ENCODE measurements at places on chromosomes 1 and 21.
A peak's percentile ranks its signal among the peaks of the same experiment; 100 is the strongest.

DNA sequence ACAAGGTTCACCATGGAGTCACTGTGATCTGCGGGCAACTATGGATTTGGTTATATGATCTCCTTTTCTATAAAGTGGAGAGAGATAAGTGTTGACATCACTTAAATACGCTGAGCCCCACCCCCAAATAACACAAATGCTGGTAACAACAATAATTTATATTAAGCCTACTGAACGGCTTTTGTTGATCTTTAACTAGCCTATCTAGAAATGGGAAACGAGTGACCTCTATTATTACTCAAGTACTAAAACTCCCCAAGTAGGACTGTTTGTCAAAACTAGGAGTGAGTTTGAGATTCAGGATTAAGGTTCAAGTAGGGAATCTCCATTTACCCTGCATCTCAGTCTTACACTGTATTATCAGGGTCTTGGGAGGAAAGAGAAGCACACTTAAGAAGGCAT is 52.2 kb downstream of the MAP3K7CL start:
- no peak for DNase-seq

DNA sequence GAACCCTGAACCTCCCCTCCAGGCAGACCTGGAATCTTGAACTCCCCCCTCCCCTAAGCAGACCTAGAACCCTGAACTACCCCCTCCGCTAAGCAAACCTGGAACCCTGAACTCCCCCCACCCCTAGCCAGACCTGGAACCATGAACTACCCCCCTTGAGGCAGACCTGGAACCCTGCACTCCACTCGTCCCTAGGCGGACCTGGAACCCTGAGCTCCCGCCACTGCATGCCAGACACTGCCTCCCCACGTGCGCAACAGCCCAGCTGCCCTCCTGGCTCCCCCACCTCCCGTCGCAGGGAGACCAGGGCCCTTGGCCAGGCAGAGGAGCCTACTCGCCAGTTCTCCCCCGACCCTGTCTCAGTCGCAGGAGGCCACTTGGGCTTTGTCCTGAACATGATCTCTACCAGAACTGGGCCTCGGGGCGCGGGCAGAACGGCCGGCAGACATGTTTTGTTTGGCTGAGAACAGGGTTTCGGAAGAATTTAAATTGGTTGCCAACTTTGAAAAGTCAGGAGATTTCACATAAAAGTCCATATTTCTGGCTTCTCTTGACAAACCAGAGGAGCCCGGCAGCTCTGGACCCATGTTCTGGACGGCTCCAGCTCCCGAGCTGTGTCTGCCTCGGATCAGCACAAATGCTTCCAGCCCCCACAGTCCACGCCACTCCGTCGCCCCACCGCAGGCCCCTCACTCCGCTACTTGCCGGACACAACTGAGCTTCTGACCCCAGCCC is 9.2 kb upstream of the PLEKHG5 start:
- DNase-seq: no peak

- DNase-seq: no peak
Measured at GRCh38 chr1:173355281-173356031, 121.7 kb upstream of the PRDX6 start.

GRCh38 chr1:91752324-91752723 is 133.6 kb downstream of the TGFBR3 start:
- DNase-seq: no peak

GRCh38 chr1:115458426-115459114 is 120.5 kb upstream of the NGF start:
- no peak for DNase-seq

GRCh38 chr1:224733027-224733911 is 117.2 kb downstream of the CNIH3 start:
- DNase-seq: no peak

GRCh38 chr1:61084491-61085031 is 2.2 kb downstream of the NFIA start:
- DNase-seq: no peak

- no peak for DNase-seq
Measured at GRCh38 chr1:109827466-109827865, 63.7 kb upstream of the EPS8L3 start.

- DNase-seq: peak; percentile 15
Measured at GRCh38 chr1:195851804-195852203, 756.4 kb downstream of the KCNT2 start.

DNA sequence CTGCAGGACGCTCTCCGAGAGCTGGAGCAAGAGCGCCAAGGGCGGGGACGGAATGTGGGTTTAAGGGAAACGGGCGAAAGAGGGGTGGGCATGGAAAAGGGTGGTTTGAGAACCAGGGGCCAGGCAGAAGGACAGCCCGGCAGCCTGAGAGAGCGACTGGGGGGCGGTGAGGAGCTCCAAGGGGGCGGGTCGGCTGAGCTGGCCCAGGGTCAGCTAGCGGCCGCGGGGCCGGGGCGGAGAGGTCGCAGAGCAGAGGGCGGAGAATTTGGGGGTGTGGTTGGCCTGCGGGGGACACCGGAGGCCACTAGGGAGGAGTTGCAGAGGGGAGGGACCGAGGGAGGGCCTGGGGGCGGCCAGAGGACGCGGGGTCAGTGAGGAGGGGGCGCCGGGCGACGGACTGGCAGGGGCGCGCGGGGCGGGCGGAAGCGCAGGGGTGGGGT is 54.7 kb downstream of the NDUFS5 start:
- DNase-seq: no peak

DNA sequence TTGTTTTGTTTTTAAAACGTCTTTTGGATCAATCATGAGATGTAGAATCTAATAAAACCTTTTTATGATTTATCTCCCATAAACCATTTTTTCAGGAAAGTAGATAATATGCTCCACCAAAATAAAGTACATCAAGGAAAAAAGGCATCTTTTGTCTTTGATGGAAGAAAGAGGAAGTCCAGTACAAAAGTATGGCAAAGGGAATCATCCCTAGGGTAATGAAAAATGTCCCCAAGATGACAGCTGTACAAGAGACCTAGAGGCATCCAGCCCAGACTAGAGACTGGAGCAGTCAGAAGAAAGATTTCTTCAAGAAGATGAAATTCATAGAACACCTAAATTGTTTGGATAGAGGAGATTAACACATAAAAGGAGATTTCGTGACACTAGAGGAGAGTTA is 32.3 kb upstream of the GFI1 start:
- no peak for DNase-seq

DNA sequence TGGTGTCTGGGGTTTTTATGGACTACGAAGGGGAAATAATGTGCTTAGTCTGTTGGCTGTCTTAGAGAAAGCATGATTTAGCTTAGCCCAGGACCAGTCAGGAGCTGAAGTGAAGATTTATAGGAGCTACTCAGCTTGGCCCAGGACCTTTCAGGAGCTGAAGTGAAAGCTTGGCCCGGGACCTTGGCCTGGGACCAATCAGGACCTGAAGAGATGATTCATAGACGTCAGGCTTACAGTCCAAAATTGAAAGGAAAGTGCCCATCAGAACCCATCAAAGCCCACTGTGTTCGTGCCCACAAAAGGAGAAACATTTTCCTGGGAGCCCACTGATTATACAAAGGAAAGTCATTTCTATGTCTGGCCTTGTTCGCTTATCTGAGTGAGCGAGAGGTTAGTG is 35.6 kb downstream of the MSTO1 start:
- no peak for DNase-seq

GRCh38 chr1:161342821-161343220 is 24.9 kb downstream of the CFAP126 start:
- no peak for DNase-seq

DNA sequence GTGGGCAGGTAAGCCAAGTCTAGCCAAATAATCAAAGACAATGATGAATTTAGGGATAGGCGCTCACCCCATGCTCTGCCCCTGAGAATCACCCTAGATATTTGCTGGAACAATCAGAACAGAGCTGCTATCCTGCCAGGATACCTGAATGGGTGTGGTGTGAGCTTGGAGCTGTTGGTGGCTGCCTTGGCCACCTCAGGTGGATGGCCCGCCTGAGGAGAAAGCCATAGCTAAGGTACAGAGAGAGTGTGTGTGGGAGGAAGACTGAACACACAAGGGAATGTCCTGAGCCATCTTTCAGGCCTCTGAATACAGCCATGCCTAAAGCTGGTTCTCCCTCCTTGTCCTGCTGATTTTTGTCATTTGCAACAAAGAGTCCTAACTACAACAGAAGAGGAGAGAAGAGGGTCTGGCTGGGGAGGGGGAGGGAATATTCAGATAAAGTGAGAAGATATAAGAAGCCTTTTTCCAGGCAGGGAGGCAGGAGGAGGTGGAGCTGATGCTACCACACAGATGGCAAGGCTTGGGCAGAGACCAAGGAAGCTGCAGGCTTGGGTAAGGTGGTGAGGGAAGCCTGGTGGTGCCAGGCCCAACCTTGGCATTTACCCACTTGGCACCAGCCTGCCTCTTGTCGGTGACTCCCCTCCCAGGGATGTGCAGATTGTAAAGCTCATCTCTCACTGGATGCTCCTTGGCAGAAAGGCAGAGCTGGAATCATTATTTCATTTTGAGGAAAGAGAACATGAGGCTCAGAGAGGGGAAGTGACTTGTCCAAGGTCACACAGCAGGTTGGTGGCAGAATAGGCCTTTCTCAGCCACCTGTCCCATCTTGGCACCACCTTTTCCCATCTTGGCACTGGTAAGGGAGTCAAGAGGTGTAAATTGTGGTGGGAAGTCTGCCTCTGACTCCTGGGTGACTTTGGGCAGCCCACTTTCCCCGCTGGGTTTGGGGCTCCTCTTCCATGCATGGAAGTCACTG is 49.7 kb downstream of the NKAIN1 start:
- DNase-seq: no peak

DNA sequence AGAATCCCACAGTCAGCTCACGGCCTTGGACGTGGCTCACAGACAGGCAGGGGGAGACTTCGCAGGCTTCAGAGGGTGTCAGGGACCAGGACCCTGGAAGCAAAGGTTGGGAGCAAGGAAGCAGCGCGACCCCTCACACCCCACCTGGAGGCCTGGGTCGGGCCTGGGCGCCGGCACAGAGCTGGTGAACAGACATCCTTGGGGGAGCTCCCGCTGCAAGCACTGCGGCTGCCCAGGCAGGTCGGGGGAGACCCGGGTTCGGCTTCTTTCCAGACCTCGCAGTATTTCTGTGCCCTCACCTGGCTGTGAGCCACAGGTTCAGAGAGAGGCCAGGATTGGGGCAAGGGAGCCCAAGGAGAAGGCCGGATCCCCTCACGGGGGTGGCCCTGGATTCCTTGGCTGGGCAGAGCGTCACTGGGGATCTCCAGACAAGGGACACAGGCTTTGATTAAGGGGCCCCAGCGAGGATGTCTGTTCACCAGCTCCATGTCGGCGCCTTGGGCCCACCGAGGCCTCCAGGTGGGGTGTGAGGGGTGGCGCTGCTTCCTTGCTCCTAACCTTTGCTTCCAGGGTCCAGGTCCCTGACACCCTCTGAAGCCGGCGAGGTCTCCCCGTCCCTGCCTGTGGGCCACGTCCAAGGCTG is 37.9 kb upstream of the TSPEAR start:
- DNase-seq: no peak

DNA sequence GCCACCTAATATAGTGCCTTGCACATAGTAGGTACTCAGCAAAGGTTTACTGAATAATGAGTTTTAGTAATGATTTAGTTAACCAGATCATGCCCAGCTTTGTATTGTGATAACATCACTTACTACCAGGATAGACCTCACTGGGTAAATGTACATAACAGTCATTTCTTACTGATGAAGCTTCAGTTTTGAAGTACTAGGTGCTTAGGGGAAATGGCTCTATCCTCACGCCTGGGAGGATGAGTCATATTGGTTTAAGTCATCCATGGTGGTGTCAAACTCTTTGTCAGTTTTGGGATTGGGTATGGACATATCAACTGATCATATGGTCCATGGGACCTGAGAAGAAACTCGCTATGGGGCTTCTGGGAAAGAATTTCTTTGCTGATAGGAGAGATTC is 90.6 kb upstream of the USP24 start:
- no peak for DNase-seq

DNA sequence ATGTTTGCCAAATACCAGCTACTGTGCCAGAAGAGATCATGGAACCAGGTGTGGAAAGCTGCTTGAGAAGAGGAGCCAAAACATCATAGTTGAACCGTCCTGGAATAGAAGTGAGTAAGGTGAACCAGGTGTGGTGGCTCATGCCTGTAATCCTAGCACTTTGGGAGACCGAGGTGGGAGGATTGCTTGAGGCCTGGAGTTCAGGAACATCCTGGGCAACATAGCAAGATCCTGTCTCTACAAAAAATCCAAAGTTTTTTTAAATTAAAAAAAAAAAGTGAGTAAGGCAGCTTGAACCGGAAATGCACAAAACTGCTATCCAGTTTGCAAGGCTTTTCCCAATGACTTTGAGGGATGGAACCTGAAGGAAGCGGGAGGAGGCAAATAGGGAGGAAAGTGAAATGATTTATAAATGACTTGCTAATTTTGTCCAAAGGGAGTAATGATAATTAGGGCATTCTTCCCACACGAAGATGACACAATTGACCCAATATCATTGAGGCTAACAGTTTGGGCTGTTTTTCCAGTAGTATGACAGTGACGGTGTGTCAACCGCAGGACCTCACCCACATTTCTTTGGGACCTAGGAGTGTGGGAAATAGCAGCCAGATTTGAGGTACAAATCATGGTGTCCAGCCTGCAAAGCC is 1.5 kb upstream of the CNN3 start:
- DNase-seq: no peak

DNA sequence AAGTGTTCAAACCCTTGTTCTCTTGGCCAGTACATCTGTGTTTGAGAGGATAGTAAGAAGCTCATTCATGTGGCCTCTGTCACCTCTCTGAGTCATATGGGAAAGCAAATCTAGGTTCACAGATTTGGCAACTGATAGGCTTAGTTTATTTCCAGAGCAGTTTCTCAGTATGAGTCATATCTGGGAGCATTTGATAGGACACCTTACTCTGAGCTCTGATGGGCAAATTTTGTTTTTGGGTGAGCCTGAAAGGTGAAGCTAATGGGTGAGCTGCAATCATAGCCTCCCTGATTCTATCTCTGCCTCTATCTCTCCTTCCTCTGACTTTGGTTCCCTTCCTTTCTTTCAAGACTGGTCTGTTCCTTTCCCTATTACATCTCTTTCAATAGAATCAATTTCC is 134.4 kb downstream of the S1PR1 start:
- DNase-seq: no peak

GRCh38 chr1:156654700-156655099 is 12.8 kb downstream of the BCAN start:
- DNase-seq: no peak

DNA sequence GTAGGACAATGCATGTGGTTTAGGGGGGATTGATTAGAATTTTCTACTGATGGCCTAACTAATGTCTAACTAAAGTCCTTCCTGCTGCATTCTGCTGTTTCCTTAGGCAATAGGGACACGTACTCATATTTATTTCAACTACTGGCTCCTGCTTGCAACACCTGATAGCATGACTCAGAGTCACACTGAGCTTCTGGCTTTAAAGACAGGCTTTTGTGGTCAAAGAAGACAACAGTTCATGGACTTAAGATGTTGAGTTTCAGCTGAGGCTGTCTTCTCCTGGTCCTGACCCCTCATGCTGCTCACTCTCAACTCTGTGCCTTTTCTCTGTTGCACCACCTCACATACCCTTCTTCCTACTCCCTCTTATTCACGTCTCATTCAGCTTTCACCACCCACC is 29.1 kb upstream of the TRABD2B start:
- no peak for DNase-seq

DNA sequence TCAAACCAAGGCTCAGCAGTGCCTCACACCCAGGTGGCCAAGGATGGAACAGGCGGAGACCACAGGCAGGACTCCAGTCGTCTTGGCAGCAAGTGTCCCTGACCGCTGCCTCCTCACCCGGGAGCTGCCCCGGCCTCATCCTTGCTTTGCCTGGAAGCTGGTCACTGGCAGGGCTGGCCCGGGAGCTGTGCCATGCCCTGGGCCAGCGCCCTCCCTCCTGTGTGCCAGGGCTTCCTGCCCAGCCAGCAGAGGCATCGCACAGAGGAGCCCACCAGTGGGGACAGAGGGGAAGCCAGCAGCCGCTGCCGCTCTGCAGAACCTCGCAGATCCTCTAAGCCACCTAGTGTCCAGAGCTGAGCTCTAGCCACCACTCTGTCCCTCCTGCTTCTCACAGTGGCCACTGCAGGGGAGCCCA is 7.8 kb downstream of the CASZ1 start:
- peak; percentile 20 for DNase-seq
